ENCODE measurements at places on chromosomes 7 and 10.

- no peak for DNase-seq
Observed at GRCh38 chr7:17207220-17207619, 91.2 kb upstream of the AHR start.

DNA sequence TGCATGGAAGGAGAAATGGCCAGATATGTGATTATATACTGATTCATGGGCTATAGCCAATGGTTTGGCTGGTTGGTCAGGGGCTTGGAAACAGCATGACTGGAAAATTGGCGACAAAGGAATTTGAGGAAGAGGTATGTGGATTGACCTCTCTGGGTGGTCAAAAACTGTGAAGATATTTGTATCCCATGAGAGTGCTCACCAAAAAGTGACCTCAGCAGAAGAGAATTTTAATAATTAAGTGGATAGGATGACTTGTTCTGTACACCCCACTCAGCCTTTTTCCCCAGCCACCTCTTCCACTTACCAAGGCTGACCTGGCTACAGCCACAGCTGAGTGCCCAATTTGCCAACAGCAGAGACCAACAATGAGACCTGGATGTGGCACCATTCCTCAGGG, 146.7 kb downstream of the GPR37 start:
- no peak for DNase-seq

DNA sequence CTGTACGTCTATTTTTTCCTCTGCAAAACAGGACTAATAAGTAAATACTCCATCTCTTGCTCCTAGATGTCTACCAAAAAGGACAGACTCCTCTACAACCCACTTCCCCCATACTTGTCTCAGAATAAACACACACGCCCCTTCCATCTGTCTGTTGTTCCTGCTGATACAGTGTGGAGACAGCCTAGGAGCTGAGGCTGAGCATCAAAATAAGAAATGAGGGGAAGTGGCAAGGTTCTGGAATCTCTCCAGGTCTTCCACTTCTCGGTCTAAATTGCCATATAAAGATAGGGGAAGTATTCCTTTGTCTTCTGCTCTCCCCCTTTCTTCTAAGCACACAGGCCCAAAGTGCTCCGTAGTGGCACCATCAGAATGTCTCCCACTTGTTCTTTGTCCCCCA, 30.8 kb upstream of the VSIR start:
- no peak for DNase-seq

- DNase-seq: no peak
Observed at GRCh38 chr10:5896208-5897052, 6.4 kb downstream of the FBH1 start.

DNA sequence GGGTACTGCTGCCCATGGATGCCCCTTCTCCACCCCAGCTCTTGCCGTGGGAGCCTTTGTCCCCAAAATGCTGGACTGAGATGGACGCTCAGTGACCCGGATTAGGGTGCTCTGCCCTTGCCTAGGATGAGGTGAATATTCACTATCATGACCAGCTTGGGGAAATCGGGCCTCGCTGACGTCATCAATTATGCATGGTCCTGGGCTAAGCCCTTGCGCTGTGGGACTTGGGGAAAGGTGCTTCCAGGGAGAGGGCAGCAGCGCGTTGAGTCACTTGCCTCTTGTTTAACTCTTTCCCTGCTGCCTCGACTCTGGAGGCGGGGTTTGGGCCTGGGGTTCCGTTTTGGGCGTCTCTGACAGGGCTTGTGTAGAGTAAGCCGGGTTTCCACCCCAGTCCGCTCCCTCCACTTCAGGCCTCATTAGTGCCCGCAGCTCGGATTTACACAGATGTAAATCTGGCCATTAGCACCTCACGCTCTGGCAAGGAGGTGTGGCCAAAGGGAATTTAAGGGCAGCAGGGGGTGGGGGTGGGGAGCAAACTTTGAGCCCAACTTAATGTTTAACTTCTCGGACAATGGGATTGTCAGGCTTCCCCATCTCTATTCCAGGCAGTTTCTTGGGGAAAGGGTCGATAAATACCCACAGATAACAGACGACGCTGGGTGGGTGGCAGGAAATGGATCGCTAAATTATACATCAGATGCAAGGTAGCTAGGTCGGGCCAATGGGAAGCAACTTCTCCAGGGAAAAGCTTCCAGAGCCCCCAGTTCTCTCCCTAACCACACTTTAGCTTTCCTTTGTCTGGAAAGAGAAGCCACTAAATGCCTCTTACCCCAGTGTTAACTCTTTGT, 51.3 kb upstream of the TCF7L2 start:
- DNase-seq: no peak

Data from OCI-LY7 (cell line).